ENCODE measurements at places on chromosomes 5 and 9.
A peak's percentile ranks its signal among the peaks of the same experiment; 100 is the strongest.

DNA sequence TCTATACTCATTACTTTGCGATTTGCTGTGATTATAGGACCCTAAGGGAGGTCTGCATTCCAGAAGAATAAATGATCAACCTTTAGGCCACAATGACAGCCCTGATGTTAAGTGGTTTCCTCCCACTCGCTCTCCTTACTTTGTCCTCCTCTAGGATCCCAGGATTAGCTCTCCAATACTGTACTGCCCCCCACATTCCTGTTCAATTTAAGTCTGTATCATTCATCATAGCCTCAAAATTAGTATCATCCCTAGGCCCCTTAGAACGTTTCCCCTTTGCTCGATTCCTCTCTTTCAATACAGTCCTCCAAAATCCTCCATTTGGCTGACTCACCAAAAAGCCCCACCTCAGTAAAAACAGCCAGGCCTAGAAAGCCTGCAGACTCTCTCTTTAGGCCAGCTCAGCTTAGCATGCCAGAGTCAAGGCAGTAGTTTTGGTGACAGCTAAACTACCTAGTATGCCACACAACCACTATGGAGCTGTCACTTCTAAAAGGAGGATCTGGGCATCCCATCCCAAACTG lies 24.4 kb downstream of the RNF145 start:
- peak; percentile 7 for DNase-seq

- DNase-seq = no peak
These were observed 72.2 kb downstream of the CAMSAP1 start for GRCh38 chr9:135835131-135835530.

- DNase-seq = no peak
These were observed 32.5 kb upstream of the TRIO start for GRCh38 chr5:14110680-14111079.

DNA sequence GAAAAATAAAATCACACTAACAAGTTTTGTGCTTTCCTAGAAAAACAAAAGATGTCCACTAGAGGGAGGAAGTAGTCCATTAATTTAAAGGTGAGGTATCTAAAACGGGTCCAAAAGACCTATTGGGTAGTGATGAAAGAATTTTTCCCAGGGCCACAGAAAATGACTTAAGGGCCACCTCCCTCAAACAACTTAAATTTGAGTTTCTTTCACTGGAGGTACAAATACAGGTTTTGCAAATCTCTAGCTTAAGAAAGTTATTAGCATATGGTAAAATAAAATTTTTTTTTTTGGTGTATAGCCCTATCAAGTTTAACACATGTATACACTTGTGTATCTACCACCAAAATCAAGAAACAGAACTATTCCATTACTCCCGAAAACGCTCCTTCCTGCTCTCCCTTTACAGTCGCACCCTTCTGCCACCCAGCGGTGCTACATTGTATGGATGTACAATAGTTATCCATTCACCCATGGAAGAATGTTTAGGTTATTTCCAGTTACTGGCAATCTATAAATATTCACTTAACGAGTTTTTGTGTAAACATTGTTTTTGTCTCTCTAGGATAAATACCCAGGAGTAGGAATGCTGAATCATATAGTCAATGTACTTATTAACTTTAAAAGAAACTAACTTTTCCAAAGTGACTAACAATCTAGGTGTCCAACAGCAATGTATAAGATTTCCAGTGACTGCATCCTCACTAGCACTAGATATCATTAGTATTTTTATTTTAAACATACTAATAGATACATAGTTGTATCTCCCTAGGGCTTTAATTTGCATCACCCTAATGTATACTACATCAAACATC lies 21.9 kb downstream of the DEPDC1B start:
- peak; percentile 61 for DNase-seq

- DNase-seq = no peak
These were observed 3.7 kb downstream of the BAAT start for GRCh38 chr9:101381118-101381517.

DNA sequence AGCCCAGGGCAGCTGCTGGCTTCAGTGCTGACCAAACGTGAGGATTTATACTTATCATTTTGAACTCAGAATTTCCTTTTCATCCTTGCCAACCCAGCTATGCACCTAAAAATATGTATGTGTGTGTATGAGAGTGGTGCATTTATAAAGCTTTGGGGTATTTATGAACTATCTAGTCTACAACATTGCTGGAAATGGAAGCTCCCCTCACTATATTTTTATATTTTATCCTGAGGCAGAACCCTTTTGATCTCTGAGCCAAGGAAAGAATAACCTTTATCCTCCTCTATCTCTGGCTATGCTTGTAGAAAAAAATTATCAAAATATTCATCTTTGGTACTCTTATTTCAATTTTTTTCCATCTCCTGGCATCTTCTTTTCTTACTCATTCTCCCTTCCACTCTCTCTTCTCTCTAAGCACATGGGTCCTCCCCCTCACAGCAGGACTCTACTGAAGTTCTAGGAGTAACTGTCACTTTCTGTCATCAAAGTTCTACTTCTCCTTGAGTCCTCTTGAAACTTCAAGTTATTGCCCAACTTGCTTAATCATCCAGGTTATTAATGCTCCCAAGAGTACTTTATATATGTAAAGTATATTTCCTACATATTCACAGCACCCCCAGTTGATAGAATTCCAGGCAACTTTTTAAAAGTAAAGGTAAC lies 190.9 kb downstream of the HINT1 start:
- no peak for DNase-seq

Measured in erythroblast (primary cell).